ENCODE measurements at places on chromosomes 4 and X.

- DNase-seq = no peak
These were observed 283.2 kb downstream of the DCHS2 start for GRCh38 chr4:154208424-154208823.

- no peak for DNase-seq
These were observed 14.8 kb downstream of the SHROOM3 start for GRCh38 chr4:76449833-76450232.

DNA sequence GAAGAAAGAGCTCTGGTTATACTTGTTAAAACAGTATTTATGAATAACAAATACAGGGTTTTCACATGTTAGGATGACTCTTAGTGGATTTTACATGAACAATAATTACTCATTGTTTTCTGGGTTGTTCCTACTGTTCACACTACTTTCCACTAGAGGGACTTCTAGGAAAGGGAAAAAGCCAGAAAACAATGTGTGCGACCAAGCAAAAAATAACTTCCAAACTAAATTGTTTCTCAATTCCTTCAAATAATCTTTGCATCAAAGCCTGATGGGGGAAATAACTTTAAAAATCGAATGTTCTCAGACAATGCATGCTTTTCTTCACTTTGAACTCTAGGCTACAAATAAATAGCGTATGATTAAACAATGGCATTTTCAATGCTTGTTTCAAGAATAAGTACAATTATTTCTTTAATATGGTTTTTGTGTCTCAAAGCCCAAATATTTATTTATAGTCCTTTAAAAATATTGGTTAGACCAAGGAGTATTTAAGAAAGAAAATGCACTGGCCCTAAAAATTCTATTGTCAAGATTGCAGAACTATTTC, 72.1 kb upstream of the ETNPPL start:
- no peak for DNase-seq

DNA sequence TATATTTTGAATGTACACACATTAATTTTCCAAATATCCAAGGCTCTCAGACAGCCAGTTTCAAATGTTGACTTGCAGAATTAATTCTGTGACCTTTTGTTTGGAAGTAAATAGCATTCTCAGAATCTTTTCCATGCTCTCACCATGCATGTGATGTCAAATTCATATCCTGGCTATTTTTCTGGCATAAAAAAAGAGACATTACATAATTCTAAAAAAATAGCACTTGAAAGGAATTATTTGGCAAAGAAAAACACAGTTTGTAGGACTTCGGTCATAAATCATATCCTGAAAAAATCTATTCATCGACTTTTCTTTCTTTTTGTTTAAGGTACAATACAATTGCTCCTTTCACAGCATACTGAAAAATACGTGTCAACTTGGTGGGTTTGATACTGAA, 111.2 kb downstream of the GLRA3 start:
- no peak for DNase-seq

GRCh38 chrX:11540532-11541377, 125.0 kb downstream of the ARHGAP6 start:
- DNase-seq = no peak

- peak; percentile 78 for DNase-seq
These were observed at the start of gene STBD1 for GRCh38 chr4:76305971-76306881. STBD1 (plus strand) TSS chr4:76306733; CDS start chr4:76306770, 37 bp downstream.
